Epithelial cell of prostate (primary cell): ENCODE measurements at places on chromosomes 3 and 15.

DNA sequence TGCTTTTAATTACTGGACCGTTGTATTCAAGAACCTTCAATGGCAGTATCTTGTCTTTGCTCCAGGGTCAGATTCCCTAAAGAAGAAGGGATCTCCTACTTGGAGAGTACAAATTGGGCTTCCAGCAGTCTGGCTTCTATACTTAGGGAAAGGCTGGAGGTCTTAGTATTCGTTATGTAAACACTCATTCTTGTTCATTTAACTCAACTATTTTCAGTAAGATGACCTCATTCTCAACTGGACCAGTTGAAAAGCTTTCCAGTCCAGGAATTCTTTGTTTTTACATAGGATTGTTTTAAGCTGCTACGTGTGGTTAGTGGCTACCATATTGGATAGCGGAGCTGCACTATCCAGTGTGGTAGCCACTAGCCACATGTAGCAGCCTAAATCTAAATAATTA is 4.6 kb downstream of the SENP5 start:
- no peak for DNase-seq

GRCh38 chr15:74793135-74794028 is 11.5 kb downstream of the CSK start:
- no peak for DNase-seq

GRCh38 chr15:52121896-52122295 is 9.3 kb upstream of the BCL2L10 start:
- DNase-seq: no peak

GRCh38 chr3:143895805-143896204 is 47.5 kb upstream of the SLC9A9 start:
- no peak for DNase-seq

GRCh38 chr15:55230051-55230670 is 33.4 kb upstream of the RSL24D1 start:
- no peak for DNase-seq

DNA sequence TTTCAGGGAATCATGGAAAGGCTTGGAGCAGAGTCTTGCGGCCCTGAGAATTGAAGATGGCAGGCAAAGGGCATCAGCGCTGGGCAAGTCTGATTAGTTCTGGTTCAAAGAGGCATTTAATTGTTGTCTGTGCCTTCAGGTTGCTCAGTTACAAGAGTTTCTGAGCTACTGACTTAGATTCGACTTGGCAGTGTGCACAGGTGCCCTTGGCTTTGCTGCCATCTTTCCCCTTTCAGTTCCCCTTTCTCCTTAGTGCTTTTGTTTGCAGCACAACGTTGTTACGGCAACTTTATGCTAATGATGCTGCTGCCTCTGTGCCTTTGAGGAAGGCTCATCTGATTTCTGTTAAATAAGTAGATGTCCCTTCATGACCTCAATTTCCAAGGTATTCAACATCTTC is 12.5 kb downstream of the P2RY14 start:
- no peak for DNase-seq

GRCh38 chr15:39135989-39136388 is 444.9 kb upstream of the THBS1 start:
- DNase-seq: no peak

GRCh38 chr3:66092175-66092995 is 53.7 kb upstream of the MAGI1 start:
- no peak for DNase-seq

DNA sequence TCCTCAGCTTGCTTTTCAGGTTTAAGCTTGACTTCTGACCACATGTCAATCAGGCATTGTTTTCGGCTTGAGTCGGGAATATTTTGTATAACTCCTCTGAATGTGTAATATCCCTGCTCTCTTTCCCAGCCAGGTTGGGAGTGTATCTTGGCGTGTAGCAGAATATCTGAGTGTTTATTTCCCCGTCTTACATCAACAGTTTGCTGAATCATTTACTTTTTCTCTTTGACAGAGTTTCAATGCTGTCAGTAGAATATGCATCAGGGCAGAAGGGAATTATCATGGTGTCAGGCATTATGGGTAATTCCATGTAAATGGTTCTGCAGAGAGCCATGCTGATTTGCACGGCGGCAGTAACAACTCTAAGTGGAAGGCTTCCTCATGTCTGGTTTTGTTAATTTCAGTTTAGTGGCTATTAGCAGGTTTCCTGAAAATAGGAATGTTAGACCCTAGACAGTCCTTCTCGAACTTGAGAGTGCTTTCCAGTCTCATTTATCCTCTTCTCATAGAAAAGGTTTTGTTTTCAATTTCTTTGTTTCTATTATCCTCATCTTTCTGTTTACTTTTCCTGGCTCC is 566.3 kb downstream of the AGBL1 start:
- peak; percentile 50 for DNase-seq

- no peak for DNase-seq
Measured at GRCh38 chr3:37223141-37223558, 48.8 kb upstream of the LRRFIP2 start.

DNA sequence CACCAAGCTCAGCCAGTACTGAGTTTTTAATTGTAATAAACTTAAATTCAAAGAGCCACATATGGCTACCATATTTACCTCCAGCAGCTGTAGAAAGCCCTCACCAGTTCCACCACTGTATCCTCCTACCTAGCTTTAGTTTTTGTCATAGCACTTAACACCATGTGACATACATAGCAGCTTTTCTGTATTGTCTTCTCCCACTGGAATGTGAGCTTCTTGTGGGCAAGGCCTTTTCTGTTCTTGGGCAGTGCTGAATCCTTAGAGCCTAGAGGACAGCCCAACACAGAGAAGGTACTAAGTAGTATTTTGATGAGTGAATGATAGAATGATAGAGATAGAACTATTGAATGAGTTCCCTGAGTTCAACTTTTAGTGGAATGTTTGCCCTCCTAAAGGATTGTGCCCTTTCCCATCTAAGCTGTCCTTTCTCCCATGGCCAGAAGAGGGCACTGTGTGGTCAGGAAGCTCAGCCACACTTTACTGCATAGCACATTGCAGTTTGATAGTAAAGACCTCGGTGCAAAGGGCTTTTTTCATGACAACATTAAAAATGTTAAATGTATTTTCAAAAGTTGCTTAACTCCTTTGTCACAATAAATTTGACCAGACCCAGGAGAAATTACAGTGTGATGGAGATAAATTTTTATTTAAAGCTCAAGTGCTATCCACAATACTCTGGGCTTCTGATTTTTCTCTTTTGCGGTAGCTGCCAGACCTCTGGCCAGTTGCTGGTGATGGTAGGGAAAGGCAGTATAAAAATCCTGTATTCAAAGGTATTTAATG is 115.8 kb downstream of the GHSR start:
- DNase-seq: no peak

- DNase-seq: no peak
Measured at GRCh38 chr3:160061525-160061924, 72.9 kb downstream of the IL12A start.

DNA sequence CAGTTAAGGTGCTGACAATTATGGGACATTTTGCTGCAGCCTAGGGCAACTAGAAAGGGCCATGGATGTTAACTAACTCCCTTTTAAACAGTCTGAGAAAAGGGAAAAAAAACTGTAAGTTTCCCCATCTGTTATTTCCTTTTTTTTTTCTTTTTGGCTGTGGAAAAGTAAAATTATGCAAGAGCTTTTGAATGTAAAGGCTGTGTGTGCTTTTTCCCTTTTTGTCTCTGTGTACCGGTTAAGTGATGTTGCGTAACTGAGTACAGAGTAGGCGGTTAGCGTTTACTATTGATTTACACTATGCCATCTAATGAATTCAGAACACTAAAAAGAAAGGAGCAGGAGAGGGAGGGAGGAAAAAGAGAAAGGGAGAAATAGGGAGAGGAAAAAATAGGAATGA is 403.6 kb downstream of the TIGIT start:
- no peak for DNase-seq

DNA sequence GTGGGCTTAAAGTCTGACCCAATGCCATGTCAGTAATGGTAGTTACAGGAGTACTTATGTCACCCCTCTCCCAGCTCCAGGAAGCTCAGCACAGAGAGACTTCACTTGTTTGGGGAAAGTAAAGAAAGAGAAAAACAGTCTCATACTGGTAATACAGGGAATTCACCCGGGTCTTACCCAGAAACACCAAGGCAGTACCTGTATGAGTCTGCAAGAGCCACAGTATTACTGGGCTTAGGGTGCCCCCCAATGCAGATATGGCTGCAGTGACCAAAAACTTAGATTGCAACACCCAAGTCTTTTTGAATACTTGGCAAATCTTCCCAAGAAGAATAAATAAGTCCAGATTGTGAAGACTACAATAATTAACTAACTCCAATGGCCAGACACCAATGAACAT is 622.1 kb downstream of the IGSF11 start:
- DNase-seq: no peak

- DNase-seq: no peak
Measured at GRCh38 chr3:143247073-143247472, 127.5 kb downstream of the CHST2 start.

GRCh38 chr3:128340198-128340903 is 126.3 kb downstream of the DNAJB8 start:
- DNase-seq: no peak

DNA sequence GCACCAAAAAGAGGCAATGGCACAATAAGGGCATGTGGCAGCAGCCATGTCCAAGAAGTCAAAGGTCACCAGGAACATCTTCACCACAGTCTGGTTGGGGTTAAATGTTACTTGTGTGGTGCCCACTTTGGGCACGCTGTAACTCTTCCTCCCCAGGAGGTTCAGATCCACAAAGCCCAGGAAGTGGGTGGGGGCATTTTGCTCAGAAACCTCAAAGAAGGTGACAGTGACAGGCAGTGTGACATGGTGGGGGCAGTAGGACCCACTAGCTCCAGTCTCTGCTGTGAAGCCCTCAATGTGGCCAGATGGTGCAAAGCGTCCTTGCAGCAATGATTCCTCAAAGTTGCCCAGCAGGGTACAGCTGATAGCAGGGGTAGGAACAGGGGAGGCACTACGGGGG is 5.8 kb downstream of the ZNF80 start:
- no peak for DNase-seq

GRCh38 chr15:28974142-28974541 is 88.4 kb downstream of the APBA2 start:
- no peak for DNase-seq

DNA sequence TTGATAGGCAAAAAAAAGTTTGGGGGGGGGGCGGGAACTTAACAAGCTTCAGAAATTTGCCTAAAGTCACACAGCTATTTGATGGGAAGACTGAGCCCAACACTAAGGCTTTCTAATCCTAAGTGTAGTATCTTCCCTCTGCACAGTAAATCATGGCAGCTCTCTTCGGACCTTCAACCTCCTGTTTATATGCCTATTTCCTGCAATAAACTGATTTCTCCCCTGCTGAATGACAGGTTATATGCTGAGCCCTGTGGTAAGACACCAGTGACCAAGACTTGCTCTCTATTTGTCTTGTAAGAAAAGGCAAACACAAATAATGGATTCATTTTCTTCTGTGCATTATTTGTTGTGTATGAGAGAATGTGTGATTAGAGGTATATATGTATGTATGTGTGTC is 355.8 kb upstream of the ARRDC4 start:
- no peak for DNase-seq

GRCh38 chr3:150511122-150511821 is 35.0 kb downstream of the SERP1 start:
- DNase-seq: no peak

- DNase-seq: no peak
Measured at GRCh38 chr3:49362561-49362960, 4.4 kb upstream of the GPX1 start.

DNA sequence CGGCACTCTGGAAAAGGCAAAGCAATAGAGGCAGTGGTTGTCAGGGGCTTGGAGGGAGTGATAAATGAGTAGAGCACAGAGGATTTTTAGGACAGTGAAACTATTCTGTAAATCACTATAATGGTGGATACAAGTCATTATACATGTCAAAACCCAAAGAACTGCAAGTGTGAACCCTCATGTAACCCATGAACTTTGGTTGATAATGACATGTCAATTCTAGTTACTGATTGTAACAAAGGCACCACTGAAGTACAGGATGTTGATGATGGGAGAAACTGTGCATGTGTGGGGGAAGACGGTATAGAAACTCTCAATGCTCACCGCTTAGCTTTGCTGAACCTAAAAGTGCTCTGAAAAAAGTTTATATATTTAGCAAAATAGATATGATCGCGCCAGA is 36.0 kb downstream of the BTLA start:
- no peak for DNase-seq

DNA sequence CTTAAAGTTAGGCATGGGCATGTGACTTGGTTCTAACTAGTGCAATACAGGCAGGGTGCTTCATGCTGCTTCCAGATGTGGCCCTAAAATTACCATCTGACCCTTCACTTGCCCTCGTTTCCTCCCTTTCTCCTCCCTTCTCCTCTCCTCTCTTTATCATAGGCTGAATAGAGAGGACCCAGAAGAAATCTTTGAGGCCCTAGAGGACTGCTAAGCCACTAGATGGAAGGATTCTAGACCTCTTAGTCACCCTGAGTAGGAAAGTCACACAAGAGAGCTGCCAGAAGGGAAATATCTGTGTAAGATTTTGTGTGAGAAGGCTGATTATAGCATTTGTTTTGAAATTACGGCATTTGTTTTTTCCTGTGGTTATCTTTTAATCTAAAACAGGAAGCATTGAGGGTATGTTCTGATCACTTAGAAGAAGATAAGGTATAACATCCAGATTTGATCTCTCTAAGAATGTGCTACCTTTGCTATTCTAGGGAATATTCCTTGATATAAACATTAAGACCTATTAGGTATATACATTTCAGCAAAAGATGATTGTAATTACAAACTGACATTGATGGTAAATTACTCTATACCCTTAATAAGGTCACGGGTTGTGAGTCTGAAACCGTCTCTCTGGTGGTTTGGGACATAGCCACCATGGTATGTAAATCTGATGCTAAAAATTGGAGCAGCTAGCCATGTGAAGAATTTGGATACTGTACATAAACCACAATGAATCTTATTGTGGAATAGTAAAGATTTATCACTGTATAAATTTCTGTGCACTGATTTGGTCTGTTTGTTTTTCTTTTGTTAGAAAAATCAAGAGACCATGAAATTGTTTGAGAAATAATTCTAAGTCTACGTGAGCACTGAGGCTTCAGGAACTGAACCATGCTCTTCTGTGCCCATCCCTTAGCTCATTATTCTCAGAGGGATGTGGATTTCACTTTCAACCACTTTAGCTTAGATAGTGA is 84.1 kb downstream of the TP63 start:
- no peak for DNase-seq

- no peak for DNase-seq
Measured at GRCh38 chr3:171092467-171092911, 66.0 kb upstream of the SLC2A2 start.

- no peak for DNase-seq
Measured at GRCh38 chr3:44424758-44425157, 52.7 kb downstream of the ZNF445 start.
